ENCODE measurements at places on chromosomes 6 and 20.

DNA sequence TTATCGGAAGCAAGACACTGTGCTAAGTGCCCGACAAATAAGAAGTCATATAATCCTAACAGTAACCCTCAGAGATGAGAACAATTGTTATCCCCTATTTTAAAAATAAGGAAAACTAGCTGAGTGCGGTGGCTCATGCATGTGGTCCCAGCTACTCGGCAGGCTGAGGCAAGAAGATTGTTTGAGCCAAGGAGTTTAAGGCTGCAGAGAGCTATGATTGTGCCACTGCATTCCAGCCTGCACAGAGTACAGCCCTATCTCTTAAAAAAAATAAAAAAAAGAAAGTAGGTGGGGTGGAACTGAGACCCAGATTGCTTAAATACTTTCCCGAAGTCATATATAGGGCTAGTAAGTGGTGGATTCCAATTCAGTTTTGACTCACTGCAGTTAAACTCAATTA lies 84.7 kb downstream of the UST start:
- DNase-seq = no peak

DNA sequence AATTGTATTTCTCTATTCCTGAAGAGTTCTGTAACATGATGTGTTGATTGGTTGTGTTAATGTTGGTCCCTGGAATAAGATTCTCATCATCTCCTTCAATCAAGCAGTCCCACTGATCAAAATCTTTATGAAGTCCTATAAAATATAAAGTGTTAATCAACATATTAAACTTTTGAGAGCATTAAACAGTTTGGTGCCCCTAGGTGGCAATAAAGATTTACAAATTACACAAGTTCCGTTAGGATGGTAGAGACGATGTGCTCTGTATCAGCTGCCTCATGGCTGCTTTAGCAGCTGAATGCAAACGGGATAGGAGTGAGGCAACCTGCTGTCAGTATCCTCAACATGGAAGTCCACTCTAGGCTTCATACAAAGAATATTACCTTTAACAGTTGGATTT lies 16.9 kb downstream of the TDRD6 start:
- peak; percentile 70 for DNase-seq

GRCh38 chr6:153801917-153802316 lies 237.1 kb upstream of the OPRM1 start:
- no peak for DNase-seq

DNA sequence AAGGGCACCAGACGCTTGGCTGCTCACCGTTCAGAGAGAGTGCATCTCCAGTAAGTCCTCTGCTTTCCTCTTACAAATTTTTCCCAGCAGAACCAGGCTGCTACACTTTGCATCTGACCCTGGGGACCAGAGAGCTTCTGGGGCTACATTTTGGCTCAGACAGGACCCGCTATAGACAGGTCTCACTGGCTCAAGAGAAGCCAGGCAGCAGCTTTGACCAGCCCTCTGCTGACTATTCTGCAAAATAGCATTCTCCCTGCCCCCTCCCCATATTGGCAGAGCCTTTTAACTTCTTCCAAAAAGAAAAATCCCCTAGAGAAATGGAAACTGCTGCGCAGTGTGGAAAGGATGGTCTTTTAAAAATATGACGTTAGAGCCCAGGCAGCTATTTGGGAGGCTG lies 37.2 kb downstream of the CPXM1 start:
- no peak for DNase-seq

DNA sequence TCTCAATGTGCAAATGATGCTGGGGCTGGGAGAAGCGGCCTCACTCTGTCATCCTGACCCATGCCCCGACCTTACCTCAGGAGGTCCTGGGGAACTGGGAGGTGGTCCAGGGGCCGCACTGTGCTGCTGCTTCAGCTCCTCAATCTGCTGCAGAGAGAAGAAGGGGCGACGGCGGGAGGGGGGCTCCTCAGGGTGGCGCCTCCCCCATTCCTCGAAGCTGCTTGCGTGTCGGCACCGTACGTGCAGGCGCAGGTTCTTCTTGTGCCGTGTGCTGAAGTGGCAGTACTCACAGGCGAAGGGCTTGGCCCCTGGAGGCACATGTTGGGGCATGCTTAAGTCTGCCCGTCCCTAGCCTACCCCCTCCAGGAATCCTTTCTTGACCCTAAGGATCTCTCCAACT lies 12.9 kb downstream of the ZNF335 start:
- DNase-seq = no peak

DNA sequence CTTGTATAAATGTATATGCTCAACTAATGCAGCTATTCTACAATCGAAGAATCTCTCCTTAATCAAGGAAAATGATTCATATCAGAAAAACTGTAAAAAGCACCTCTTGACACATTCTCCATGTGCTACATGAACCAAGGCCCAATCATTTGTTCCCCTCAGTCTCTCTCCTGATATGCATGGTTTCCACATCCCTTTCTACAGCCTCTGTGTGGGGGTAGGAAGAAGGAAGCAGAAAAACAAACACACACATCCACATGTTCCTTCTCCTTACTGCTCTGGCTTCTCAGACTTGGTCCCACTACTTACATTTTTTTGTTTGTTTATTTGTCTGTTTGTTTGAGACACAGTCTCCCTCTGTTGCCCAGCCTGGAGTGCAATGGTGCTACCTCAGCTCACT lies 510.5 kb downstream of the PRKN start:
- DNase-seq = peak; percentile 1

- DNase-seq = no peak
These were observed 158.0 kb upstream of the RIN2 start for GRCh38 chr20:19600042-19600441.

- DNase-seq = no peak
These were observed 19.3 kb downstream of the MAVS start for GRCh38 chr20:3865887-3866407.

- no peak for DNase-seq
These were observed 46.8 kb upstream of the NEDD9 start for GRCh38 chr6:11279284-11279689.

- DNase-seq = no peak
These were observed 10.7 kb downstream of the ZNF165 start for GRCh38 chr6:28090917-28091586.

GRCh38 chr6:67331304-67331703 lies 1303.8 kb upstream of the ADGRB3 start:
- no peak for DNase-seq

GRCh38 chr6:11425431-11425871 lies 112.1 kb upstream of the TMEM170B start:
- DNase-seq = no peak

DNA sequence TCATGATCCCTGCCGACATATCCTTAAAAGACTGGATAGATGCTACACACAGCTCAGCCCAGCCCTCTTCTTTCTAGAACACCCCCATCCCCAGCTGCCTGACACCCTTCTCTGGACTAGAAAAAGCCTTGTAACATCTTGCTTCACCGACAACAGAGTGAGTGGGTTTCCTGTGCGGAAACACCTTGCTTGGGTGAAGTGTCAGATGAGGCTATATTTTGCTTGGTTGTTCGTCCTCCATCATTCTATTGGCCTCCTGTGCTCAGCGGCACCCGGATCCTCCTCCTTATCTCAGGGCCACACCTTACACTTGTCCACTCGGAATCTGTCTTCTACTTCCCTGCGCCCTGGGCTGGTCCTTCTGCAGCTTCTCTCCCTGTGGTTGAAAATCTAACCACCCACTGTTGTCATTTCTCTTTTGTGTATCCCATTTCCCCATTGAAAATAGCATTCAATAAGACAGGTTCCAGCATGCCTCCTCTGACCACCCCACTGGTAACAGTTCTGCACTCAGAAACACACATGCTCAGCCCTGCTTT lies 101.3 kb upstream of the MLN start:
- no peak for DNase-seq

GRCh38 chr20:15596220-15596890 lies 976.9 kb downstream of the KIF16B start:
- DNase-seq = no peak

DNA sequence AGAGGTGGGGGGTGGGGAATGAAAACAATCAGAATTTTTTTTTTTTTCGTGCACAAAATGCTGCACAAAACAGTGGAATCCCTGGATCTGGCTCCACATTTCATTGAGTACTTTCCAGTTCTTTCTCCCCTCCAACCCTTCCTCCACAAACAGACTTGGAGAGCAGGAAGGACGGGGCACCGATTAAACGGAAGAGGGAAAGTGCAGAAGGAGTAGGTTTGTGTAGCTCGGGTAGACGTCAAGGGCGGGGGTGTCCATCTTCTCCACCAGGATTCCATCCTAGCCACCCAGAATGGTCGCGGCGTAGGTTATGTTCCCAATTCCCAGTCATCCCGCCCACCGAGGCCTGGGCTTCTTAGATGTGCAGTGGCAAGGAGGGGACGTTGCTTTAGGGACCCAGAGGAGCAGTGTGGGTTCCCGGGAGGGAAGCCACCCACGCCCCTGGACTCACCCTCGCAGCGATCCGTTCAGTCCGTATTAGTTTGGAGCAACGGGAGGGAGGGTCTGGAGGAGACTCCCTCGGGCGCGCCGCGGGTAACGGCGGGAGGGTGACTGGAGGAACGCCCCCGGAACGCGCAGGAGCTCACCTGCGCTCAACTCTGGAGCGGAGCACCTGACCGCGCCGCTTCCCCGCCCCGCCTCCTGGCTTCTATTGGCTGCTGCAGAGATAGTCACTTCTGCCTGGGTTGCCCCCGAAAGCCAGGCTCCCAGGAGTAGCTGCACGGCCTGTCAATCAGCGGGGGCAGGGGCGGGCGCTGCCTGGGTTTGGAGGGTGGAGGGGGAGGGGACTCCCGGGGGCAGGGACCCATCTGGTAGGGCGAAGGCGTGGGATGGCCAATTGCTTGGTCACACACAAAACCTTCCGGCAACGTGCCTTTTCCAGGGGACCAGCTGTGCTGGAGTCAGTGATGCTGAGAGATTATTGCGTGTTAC lies at the start of gene ENPP5:
Gene ENPP5, minus strand, starts transcription at position 624 of the 933 bp plus-strand sequence. CDS start 2,718 bp downstream, outside the sequence.
- peak; percentile 6 for DNase-seq

- DNase-seq = no peak
These were observed 5.0 kb upstream of the BLOC1S5 start for GRCh38 chr6:8069151-8069550.

GRCh38 chr20:19022791-19023448 lies 189.5 kb upstream of the SLC24A3 start:
- no peak for DNase-seq

GRCh38 chr6:108133594-108134179 lies 32.1 kb upstream of the NR2E1 start:
- peak; percentile 15 for DNase-seq

- DNase-seq = peak; percentile 67
These were observed 257.7 kb upstream of the CDYL start for GRCh38 chr6:4518506-4518905.

- no peak for DNase-seq
These were observed 2.0 kb downstream of the FOXQ1 start for GRCh38 chr6:1313767-1314503.

DNA sequence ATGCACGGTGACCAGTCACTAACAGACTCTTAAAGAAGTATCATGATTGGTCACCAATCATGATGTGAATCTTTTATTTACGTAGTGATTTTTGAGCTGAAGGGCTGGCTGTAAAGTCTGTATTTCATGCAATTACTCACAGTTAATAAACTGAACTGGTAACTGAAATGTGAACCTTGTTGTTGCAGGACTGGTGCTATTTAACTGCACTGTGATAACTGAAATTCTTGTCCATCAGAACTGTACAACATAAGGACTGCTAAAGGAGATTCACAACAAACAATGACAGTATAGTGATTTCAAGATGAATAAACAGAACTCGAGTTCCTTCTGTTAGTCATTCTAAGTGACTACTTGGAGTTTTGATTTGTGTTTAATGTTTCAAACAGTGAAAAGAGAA lies 316.6 kb downstream of the TPBG start:
- no peak for DNase-seq

DNA sequence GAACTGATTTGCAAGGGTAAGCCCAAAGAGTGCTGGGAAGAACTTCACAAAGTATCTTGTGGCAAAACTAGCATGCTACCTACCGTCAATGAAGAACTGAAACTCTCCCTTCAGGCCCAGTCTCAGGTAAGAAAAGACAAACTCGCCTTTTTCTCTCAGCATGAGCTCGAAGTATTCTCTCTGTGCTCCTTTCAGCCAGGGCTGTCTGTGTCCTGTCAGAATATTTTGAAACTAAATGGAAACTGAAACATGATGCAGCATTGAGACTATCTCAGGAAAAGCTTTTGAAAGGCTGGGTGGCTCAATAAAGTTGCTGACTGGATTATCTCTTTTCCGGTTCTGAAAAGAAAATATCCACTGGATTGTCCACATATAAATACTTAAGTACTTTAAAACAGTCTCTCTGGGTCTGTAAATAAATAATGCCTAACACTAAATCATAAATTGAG lies 696 bp downstream of the CALHM5 start:
- peak; percentile 29 for DNase-seq

DNA sequence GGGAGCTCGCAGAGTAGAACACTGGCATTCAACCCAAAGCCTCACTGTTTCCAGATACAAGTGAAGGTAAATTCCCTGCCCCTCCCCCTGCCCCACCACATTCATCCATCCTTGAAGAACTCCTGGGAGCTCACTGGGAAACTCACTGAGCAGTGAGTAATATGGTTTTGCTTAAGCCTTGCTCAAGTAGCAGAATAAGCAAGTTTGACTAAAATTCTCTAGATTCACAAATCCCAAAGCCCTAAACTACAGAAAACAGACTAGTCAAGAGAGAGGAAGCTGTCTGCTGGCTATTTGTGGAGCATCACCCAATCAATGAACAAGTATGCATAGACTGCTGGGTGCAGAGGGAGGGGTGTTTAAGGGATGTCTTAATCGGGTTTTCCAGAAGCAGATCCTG lies 82.1 kb downstream of the UNC5CL start:
- no peak for DNase-seq

- no peak for DNase-seq
These were observed 73.0 kb downstream of the EYA2 start for GRCh38 chr20:46967646-46968045.

DNA sequence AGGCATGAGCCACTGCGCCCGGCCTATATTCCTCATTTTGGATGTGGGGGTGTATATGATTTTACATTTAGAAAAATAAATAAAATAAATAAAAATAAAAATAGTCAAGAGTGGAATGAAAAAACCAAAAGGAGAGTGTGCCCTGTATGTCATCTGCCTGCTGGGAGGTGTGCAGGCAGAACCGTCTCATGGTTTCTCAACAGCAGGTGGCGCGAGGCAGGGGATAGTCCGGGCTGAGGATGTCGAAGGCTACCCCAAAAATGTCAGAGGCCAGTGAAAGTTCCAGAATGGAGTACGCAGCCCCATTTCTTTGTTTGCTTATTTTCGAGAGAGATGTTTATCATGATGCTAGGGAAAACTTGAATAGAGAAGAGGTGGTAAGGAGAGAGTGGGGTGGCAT lies 16.4 kb upstream of the KIF16B start:
- no peak for DNase-seq

GRCh38 chr20:60803335-60804055 lies 448.6 kb upstream of the CDH4 start:
- no peak for DNase-seq

GRCh38 chr20:208942-209566 lies 18.0 kb upstream of the DEFB129 start:
- peak; percentile 72 for DNase-seq

DNA sequence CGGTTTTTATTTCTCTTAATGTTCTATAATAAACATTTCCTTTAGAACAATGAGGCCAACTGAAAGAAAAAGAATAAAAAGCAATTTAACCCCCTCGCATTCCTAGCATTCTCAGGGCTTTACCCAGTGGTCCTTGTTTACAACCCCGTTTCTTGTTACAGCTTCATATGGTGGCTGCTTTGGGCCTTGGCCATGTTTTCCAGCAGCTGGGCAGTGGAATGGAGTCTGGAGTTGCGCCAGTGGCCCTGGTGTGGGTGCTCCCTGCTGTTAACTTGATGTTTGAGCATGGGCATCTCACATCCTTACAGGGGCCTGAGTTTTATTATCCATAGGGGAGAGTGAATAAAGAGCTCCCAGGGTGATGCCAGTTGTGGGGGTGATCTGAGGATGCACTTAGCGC lies 18.8 kb downstream of the EFCAB8 start:
- no peak for DNase-seq

- DNase-seq = no peak
These were observed 17.1 kb downstream of the GSTA2 start for GRCh38 chr6:52746213-52746612.

Measured in suppressor macrophage treated with lipopolysaccharide for 4 hours (primary cell).